ENCODE measurements at places on chromosomes 1 and 21.

DNA sequence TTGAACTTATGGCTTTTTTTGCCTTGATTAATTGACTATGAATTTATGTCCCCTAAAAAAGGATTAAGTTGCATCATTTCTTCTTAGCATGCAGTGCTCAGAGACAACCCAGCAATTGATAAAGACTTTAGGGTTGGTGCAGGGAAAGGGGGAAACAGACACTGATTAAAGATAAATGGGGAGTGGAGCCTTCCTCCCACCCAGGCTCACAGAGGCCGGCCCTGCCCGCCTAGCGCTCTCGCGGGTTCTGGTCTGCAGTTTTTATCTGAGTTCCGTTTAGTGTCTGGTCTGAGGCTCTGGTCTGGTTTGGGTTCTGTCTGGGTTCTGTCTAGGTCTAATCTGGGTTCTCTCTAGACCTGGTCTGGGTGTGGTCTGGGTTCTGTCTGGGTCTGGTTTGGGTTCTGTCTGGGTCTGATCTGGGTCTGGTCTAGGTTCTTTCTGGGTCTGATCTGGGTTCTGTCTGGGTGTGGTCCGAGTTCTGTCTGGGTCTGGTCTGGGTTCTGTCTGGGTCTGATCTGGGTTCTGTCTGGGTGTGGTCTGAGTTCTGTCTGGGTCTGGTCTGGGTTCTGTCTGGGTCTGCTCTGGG, 48.1 kb downstream of the ABCG1 start:
- DNase-seq: no peak

- DNase-seq: no peak
Observed at GRCh38 chr1:66723985-66724384, 28.3 kb upstream of the DYNLT5 start.

DNA sequence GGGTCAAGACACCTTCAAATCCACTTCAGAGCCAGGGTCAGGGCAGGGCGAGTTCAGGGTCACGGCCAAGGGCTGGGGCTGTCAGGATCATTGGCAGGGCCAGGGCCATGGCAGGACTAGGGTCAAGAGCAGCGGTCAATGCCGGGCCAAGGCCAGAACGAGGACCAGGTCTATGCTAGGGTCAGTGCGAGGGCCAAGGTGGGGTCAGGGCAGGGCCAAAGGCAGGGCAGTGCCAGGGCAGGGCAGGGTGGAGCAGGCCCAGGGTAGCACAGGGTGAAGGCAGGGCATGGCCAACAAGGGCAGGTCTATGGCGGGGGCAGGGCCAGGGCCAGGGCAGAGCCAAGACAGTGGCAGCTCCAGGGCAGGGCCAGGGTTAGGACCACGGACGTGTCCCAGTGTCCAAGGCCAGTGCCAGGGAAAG, 154.0 kb downstream of the LIPI start:
- DNase-seq: no peak

GRCh38 chr1:30795026-30795425, 37.5 kb upstream of the LAPTM5 start:
- no peak for DNase-seq

GRCh38 chr1:221886743-221887414, 145.0 kb upstream of the DUSP10 start:
- no peak for DNase-seq

GRCh38 chr1:243917863-243918565, 68.0 kb upstream of the AKT3 start:
- no peak for DNase-seq

GRCh38 chr1:156198831-156199349, 5.0 kb downstream of the SLC25A44 start:
- peak; percentile 65 for DNase-seq

DNA sequence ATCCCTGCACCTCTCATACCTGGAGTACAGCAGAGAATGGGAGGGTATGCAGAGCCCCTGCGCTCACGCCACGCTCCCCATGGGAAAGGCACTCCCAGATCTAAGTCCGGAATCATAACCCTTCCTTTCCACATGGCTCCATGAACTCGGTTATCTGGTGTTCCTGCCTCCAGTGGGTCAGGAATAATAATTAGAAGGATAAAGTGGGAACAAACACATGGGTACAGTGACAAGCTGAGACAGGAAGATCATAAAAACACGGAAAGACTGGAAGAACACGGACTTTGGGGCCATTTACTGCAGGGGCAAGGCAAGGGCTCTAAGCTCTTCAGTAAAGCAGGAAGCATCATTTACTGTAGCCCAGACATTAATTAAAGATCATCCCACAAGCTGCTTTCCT, 48.6 kb downstream of the FOXO6 start:
- DNase-seq: no peak

GRCh38 chr1:7278827-7279765, 492.0 kb upstream of the VAMP3 start:
- DNase-seq: no peak

DNA sequence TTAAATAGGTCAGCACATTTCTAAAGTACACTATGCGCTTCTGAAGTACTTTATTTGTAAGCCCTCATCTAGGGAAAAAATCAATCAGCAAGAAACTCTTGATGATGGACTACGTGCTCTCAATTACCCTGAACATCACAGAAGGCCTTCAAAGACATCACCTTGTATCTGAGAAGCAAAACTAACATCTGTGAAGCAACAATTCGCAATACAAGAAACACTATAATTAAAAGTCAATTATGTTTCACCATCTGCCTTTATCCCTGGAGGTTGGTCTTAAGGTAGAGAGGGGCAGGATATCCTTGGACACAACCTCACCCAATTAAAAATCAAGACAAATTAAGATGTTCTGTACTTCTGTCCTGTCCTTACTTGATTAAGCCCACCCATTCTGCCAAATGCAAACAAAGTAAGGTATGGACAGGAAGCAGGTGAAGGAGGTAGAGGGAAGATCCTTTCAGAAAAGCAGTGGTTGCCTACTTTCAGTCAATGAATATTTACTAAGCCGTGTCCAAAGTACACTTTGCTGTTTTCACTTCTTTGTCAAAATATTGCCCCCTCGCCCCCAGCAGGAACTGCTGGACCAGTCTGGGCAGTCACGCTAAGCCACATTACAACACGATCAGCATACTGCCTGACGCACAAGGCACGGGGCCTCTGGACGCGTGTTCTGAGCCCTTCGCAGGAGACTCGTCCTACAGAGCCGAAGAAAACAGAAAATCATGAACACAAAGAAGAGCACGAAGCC, 887 bp downstream of the SLC19A2 start:
- DNase-seq: peak; percentile 61
